Cardiac septum (tissue), 1 donor: ENCODE measurements at places on chromosomes 12 and 14.

- no peak for DNase-seq
Measured at GRCh38 chr12:13661005-13661887, 320.2 kb downstream of the GRIN2B start.

- no peak for DNase-seq
Measured at GRCh38 chr12:25866586-25867378, 91.7 kb upstream of the RASSF8 start.

DNA sequence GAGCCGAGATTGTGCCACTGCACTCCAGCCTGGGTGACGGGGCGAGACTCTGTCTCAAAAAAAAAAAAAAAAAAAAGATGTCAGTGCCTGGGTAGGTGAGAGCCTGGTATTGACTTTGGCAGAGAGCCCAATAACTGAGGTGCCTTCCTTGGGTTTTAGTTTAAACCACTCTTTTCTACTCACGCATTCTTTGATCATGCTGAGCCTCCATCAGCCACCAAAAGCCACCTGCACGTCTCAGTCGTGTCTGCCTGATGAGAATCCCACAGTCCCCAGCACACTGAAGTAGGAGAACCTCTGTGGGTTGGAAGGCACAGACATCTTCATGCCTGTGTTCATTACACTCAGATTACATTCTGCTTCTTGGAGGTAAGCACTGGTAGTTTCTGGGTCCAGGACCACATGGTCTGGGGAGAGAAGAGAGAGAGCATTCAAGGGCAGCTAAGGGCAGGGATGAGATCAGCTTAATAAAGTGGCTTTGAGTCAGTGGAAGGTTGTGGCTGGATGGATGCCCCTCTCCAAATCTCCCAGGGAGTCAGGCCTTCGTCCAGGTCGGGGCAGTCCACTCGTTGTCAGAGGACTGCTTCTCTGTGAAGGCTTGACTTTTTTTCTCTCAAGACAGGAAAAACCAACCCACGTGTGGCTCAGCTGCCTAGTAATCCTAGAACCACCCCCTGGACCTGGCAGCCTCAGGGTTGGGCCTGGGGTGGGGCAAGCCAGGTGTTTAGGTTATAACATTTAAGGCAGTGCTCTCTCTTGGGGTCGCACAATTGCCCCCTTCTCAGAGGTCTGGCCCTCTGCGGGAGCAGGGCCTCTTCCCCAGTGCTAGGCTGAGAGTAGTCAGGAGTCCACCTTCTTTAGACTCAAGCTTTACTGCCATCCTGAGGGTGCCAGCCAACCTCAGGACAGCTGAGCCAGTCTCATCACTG is 32.6 kb upstream of the MAX start:
- no peak for DNase-seq

- DNase-seq: no peak
Measured at GRCh38 chr12:16972923-16973770, 367.2 kb upstream of the LMO3 start.

DNA sequence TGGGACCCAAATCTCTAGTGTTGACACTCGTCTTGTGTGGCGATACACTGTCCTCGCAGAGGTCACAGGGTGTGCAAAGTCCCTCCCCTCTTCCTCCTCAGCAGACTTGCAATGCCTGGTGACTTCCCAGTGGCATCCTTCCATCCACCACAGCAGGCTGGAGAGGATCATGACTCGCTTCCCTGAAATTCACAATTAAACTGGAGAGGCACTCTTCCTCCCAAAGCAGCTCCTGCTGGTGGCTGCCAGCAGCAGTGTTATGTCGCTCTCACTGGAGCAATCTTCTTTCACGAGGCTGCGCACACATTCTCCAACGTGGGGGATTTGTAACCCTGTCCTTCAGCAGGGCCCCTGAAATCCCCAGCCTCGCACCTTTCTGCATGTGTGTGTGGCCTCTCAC is 145.2 kb upstream of the TMCC3 start:
- no peak for DNase-seq

DNA sequence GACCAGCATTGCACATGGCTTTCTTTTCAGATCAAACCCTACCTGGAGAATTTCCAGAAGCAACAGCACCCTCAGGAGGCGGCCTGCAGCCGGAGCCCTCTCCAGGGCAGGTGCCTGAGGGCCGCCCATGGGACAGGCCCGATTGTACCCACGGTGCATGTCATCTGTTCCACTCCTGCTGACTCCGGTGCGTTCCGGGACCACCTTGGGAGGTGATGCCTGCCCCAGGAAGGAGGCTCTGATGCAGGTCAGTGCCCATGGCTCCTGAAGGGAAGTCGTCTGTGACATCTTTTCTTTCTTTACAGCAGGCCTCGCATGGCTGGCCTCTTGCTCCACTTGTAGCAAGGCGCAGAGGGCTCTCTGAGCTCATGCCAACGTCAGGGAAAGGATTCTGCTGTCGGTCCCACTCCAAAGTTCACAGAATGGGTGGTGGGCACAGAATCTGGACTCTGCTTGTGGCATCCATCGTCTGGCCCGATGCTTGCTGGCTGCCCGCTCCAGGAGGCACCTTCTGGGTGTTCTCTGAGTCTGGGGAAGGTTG is 160.7 kb upstream of the RTL1 start:
- DNase-seq: peak; percentile 59

DNA sequence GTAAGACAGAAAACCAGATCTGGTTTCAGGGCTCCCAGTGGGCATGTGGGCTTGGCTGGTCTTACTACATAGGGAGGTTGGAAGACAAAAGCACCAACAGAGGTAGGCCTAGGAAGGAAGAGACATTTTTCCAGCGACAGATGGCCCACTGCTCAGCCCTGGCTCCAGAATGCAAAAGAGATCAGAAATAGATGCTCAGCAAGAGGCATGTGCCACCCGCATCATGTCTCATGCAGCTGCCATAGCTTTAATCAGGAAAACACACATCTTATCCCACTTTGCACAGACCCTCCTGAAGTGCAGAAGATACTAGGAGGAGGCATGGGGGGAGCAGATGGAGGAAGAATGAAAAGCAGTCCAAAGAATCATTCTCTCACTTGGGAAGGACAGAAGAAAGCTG is 25.3 kb downstream of the VASH1 start:
- DNase-seq: no peak

DNA sequence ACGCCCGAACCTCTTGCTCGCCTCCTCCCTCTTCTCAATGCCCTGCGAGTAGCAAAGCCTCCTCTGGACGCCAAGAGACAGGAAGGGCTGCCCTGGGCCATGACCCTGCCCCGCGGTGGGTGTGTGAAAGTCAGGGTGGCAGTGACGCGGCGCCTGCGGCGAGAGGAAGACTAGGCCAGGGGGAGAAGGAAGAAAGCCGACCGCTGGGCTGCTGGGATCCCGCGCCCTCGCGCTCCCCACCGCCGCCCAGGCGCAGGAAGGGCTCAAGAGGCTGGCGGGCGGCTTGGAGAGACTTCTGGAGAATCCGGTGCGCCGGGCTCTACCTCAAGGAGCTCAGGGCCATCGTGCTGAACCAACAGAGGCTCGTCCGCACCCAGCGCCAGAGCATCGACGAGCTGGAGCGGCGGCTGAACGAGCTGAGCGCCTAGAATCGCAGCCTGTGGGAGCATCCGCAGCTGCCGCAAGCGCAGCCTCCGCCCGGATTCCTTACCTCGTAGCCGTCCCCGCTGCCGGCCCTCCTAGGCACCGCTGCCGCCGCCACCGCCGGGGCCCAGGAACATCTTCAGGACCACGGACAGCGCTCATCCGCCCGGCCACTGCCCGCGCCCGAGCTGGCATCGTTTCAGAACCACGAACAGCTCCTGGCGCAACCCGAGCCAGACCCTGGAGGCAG is 105.0 kb upstream of the PRB2 start:
- DNase-seq: peak; percentile 87

GRCh38 chr12:124231980-124232653 is 62.8 kb upstream of the RFLNA start:
- no peak for DNase-seq

- DNase-seq: no peak
Measured at GRCh38 chr14:49546766-49547165, 39.4 kb downstream of the RPS29 start.

DNA sequence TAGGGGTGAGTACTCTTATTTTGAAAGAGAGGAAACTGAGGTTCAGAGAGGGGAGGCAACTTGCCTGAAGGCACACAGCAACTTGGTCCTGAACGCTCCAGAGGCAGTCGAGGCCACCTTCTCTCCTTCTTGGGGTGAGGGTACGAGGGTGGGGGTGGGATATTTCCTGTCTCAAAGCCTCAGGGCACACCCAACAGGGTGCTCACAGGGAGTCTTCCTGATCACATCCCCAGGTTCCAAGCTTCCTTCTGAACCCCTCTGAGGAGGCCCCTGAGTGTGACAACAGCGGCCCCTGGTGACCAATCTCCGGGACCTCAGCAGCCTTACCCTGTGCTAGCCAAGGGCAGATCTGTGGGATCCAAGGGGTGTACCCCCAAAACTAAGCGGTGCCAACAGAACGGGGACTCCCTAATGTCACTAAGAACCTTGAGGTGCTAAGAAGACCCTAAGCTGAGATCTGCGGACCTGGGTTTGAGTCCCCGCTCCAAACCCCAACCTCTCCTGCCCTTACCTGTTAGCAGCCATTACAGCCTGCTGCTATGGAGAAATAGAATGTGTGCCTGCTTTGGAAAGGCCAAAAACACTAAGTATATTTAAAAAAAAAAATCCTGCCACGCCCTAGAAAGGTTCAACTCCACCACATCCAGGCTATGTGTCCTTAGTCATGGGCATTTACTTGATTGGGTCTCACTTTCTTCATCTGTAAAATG is 57.9 kb downstream of the TRPV4 start:
- DNase-seq: peak; percentile 87
